ENCODE measurements at places on chromosomes 12 and 14. TPM values are rescaled to one million over a fixed set of nuclear protein-coding genes. Genes with fewer than 3 reads are reported as not detected.
A peak's percentile ranks its signal among the peaks of the same experiment; 100 is the strongest.

The NABP2 gene
- 42.7 TPM for total RNA-seq

The SLC17A8 gene
- 0.26 TPM for total RNA-seq

The SMCO2 gene
- 0.32 TPM for total RNA-seq

The KCNH3 gene
- 0.44 TPM for total RNA-seq

The KCNJ8 gene
- 1.9 TPM for total RNA-seq

The FGF6 gene
- total RNA-seq, result not detected

The RERGL gene
- not detected for total RNA-seq

The RFLNA gene
- 11.3 TPM for total RNA-seq

DNA sequence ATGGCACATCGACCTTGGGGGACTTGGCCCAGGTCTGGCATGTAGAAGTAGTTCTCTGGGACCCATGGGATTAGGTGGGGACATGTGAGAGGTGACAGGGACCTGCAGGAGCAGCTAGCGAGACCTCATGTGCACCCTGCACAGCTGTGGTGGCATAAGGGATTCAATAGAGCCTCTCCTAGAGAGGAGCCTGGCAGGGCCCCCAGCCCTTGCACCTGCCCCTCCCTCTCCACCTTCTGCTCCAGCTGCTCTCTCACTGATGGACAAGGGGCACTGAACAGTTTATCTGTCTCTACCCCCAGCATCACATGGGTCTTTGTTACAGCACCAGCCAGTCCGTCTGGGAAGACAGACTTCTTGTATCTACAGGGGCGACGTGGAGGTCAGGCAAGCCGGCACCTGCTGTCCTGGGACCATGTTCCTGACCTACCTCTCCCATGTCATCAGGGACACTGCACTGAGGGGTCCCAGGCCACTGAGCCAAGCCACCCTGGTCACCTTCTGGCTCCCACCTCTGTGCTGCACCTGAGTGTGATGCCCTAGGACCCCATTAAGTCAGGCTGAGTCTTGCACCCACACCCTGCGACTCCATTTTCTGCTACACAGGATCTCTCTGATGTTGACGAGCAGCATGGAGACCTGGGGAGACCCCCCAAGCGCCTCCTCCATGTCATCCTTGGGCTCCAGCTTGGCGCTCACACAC is 32.6 kb downstream of the DDX11 start:
- H3K27ac ChIP-seq, result no peak overlapping the region
- H3K4me1 ChIP-seq, result peaks cover 2% of the 10 kb centered on the region
- no peak overlapping the region for H3K4me3 ChIP-seq
- H3K36me3 ChIP-seq, result peaks cover 18% of the 10 kb centered on the region
- H3K27me3 ChIP-seq, result no peaks in the 10 kb centered on the region

GRCh38 chr12:129532707-129533499 is 370.9 kb downstream of the TMEM132D start:
- H3K27ac ChIP-seq, result no peak overlapping the region
- peaks cover 11% of the 10 kb centered on the region for H3K27me3 ChIP-seq
- no peaks in the 10 kb centered on the region for H3K4me1 ChIP-seq
- H3K36me3 ChIP-seq, result peaks cover 76% of the 10 kb centered on the region

GRCh38 chr12:49949866-49950265 is 671 bp upstream of the AQP2 start:
- H3K36me3 ChIP-seq, result no peaks in the 10 kb centered on the region
- no peak overlapping the region for H3K4me3 ChIP-seq
- H3K4me1 ChIP-seq, result peaks cover 26% of the 10 kb centered on the region
- peaks cover 10% of the 10 kb centered on the region for H3K27me3 ChIP-seq
- no peak for DNase-seq
- H3K27ac ChIP-seq, result no peak overlapping the region

- no peak overlapping the region for H3K27ac ChIP-seq
- peaks cover 21% of the 10 kb centered on the region for H3K36me3 ChIP-seq
- H3K27me3 ChIP-seq, result no peaks in the 10 kb centered on the region
- DNase-seq, result no peak
- H3K4me1 ChIP-seq, result peaks cover 30% of the 10 kb centered on the region
These were observed 131.3 kb downstream of the ITPR2 start for GRCh38 chr12:26701604-26702215.

DNA sequence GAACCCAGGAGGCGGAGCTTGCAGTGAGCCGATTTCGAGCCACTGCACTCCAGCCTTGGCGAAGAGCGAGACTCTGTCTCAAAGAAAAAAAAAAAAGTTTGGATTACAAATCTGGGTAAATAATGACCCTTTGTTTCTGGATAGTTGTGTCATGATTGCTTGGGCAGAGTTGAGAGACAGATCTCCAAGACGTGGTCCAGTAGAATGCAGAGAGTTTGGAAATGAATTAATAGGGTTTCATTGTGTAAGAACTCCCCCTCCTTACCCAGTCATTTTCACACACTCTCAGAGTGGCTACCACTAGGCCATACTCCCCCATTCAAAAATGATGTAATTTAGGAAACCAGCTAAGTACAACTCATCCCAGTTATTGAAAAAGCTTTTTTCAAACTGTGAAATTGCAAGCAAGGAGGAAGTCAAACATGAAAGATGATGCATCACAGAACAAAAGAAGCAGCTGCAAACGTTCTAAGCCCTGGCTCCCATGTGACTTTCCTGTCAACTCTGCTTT is 1331.9 kb downstream of the AACS start:
- H3K36me3 ChIP-seq, result peaks cover 66% of the 10 kb centered on the region
- no peaks in the 10 kb centered on the region for H3K4me1 ChIP-seq
- H3K4me3 ChIP-seq, result no peak overlapping the region
- peaks cover 15% of the 10 kb centered on the region for H3K27me3 ChIP-seq
- no peak overlapping the region for H3K27ac ChIP-seq

DNA sequence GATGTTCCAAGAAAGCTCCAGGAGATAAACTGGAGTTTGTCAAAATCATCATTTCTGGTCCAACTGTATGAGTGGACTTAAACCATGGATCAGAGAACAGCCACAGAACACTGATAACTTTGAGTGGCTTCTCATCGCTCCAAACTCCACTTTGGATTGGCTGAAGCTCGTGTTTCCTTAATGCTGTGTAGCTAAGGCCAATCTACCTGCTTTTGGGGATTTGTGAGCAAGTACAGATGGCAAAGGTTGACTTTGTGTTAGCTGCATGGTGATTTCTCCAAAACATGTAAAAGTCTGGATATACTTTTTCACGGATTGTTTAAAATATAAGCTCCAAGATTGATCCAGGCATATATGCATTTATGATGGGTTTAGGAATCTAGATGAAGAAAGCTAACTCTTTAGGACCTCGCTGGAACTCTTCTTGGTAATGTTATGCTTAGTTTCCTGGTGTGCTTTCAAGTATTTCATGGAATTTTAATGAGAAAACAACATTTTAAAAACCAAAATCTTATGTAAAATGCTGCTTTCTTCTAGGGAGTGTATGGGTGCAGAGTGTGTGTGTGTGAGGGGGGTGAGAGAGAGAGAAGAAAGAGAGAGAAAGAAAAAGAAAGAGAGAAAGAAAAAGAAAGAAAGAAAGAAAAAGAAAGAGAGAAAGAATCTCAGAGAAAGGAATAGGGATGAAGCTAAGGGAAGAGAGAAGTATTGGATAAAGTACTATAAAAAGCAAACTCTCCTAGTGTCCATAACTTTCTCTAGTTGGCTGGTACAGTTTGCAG is 11.6 kb upstream of the PAX9 start:
- peaks cover 19% of the 10 kb centered on the region for H3K4me1 ChIP-seq
- no peak overlapping the region for H3K4me3 ChIP-seq
- H3K27me3 ChIP-seq, result peaks cover 100% of the 10 kb centered on the region
- no peak for DNase-seq
- H3K36me3 ChIP-seq, result no peaks in the 10 kb centered on the region

DNA sequence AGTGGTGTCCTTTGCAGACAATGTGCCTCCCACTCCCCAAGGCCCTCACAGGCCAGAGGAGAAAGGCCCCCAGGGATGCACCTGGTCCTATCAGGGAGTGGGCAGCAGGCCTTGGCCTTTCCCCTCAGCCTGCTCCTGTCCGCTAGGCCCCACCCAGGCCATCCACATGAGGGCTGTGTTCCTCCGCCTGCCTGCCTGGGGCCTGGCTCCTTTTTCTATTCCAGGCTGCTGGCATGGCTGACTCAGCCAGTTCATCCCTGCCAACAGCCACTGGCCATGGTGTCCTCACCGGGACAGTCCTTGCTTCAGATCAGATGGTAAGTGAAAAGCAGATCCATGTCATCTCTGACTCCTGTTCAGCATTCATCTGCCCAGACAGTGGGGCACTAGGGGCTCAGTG is 13.4 kb downstream of the ISM2 start:
- H3K36me3 ChIP-seq, result no peaks in the 10 kb centered on the region
- no peak overlapping the region for H3K27ac ChIP-seq
- H3K27me3 ChIP-seq, result no peaks in the 10 kb centered on the region
- no peak for DNase-seq

- DNase-seq, result no peak
- H3K27ac ChIP-seq, result peak overlapping the region; percentile 47
- peaks cover 46% of the 10 kb centered on the region for H3K36me3 ChIP-seq
- peaks cover 39% of the 10 kb centered on the region for H3K4me1 ChIP-seq
These were observed 24.4 kb downstream of the CD9 start for GRCh38 chr12:6224550-6224949.

DNA sequence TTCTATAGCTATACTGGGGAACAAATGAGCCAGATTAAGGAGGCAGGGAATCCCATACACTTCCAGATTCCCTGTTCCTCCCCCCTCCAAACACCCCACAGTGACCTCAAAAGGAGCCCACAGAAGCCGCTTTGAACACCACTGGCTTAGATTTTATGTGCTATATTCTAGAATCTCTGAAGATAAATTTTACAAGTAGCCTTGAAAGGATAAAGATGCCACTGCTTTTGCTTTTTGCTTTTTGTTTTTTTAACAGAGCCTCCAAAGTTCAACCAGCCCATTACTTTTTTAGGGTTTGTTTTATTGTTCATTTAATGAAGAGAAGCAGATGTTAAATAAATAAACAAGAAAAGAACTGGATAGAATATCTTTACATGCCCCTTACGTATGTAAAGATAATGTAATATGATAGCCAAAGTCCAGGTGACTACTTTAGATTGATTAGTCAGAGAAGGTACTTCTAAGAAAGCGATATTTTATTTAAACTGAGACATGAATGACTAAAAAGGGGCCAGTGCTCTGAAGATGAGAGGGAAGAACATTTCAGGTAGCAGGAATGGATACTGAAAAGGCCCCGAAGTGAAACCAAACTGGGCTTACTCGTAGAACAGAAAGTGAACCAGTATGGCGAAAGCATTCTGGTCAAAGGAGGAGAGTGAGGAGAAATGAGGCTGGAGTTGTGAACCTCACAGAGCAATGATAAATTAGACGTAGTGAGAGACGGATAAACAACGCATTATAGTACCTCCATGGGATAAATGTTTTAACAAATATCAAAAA is 44.6 kb downstream of the DUSP6 start:
- H3K27ac ChIP-seq, result no peak overlapping the region
- H3K27me3 ChIP-seq, result no peaks in the 10 kb centered on the region
- no peak overlapping the region for H3K4me3 ChIP-seq
- peaks cover 21% of the 10 kb centered on the region for H3K4me1 ChIP-seq

DNA sequence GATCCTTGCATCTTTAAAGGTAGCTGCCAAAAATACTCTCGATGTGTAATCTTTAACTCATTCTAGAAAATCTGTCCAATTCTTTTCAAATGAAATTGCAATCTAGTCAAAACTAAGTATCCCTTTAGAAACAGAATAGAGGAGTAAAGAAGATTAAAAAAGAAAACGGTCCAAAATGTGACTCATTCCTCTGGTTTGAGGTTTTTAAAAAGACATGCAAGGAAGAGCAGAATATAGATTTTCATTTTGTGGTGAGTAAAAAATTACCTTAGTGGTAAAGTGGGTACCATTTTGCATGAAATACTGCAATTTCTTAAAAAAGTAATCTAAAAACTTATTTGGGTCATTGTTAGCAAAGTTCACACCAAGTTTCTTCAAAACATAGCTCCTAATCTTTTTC is 108.4 kb downstream of the BRMS1L start:
- H3K36me3 ChIP-seq, result no peaks in the 10 kb centered on the region
- no peak for DNase-seq
- no peaks in the 10 kb centered on the region for H3K4me1 ChIP-seq

- H3K27ac ChIP-seq, result no peak overlapping the region
- DNase-seq, result no peak
- H3K27me3 ChIP-seq, result no peaks in the 10 kb centered on the region
- no peak overlapping the region for H3K4me3 ChIP-seq
These were observed 33.2 kb downstream of the CPNE8 start for GRCh38 chr12:38872156-38872555.

DNA sequence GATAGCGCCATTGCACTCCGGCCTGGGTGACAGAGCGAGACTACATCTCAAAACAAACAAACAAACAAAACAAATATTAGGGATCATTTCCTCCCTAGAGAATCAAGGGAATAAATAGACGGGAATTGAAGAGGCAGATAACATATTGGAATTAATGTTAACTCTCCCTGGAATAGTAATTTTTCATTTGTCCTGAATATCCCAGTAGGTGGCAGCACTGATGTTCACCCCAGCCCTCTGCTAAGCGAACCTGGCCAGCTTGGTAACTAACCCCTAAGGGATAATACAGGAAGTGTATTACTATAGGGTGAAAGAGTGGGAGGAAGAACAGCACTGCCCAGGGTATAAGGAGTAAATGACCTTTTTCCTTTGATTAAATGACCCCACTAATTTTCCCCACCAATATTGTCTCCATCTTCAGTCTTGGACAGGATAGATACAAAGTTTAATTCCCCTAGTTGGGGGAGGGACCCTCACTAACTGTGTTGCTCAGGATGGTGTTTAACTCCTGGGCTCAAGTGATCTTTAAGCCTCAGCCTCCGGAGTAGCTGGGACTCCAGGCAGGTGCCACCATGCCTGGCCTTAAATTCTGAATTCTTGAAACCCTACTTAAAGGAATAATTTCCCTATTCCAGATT is 40.5 kb downstream of the SLC2A14 start:
- peak overlapping the region; percentile 72 for H3K27ac ChIP-seq
- DNase-seq, result peak; percentile 34
- H3K4me3 ChIP-seq, result no peak overlapping the region
- H3K4me1 ChIP-seq, result peaks cover 30% of the 10 kb centered on the region
- 0 out of 2 replicates have a peak, but pooled peaks cover 2% of the 10 kb centered on the region for H3K36me3 ChIP-seq

DNA sequence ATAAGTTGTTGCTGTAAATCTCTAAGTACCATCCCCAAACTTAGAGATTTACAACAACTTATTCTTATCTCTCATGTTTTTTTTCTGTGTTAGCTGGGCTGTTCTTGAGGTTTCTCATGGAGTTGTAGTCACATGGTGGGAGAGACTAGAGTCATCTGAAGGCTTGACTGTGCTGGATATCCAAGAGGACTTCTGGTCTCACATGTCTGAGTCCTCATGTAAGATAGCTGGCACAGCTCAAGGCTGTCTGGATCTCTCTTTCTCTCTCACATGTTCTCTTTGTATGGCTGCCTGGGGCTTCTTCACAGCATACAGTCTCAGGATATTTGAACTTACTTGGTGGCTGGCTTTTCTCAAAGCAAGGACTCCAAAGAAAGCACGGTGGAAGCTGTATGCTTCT is 63.8 kb downstream of the DACT1 start:
- H3K27me3 ChIP-seq, result no peaks in the 10 kb centered on the region
- H3K4me3 ChIP-seq, result no peak overlapping the region

DNA sequence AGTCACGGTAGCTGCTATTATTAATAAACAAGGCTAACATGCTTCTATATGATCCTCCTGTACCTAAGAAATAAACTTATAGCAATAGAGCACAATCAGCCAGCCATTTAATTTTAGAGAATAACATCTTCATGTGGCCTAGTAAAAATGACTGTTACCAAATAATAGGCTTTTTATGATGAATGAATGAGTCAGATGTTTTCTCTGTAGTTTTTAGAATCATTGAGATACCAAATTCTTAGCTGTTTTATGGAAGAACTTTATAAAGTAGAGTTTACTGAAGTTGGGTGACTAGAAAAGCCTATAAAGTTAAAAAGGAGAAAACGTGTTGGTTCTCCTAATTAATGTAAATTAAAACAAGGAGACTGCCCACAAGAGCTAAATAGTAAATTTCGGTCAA is 40.7 kb downstream of the WNK1 start:
- no peaks in the 10 kb centered on the region for H3K27me3 ChIP-seq
- H3K4me3 ChIP-seq, result no peak overlapping the region
- no peak overlapping the region for H3K27ac ChIP-seq
- H3K36me3 ChIP-seq, result no peaks in the 10 kb centered on the region
- peaks cover 35% of the 10 kb centered on the region for H3K4me1 ChIP-seq

Data from WTC11 (cell line).